ENCODE measurements at places on chromosomes 5 and 9.

DNA sequence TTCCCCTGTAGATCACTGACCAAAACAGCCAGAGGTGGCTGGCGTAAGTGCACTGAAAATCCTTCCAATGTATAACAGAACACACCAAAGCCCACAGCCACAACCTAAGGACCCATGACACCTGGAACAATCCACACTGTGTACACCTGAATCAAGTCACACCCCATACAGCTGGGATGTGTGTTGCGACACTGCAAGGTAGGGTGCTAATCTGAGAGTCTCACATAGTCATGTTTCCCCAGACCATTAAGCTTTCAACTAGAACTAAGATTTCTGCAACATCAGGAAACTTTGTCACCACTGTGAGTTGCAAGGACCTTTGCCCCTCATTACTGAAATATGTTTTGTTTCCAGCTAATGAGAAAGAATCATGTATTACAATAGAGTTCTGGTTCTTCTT lies 59.4 kb downstream of the MED27 start:
- no peak for DNase-seq

DNA sequence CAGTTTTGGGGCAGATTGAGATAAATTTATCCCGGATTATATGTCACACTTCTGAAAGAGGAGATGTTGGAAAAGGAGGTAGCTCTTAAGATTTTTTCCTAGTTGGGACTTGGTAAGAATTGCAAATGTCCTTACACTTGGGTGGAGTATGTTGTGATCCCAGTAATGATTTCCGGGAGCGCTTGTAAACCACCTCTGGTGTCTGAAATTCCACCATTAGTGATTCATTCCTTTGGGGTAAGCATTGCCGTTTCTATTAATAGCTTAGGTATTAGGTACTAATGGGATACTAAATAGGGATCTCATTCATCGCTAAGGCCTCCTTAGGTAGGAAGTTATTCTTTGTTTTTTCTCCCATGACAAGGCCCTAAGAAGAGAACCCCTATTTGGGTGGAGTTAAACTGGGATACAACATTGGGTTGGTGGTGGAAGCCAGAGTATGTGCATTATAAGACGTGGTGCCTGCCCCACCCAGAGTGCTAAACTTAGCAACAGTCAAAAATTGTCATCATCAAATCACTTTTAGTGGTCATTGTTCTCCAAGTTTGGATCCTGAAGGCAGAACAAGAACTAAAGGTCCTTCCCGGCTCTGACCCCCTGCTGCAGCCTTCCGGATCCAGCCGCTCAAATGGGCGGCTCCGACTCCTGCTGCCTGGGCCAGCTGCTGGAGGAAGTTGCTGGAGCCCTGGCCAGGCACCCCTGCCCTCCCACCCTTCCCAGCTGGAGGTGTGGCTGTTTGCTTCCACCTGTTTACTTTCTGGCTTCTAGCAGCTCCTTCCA lies 31.7 kb upstream of the DAB2IP start:
- no peak for DNase-seq

GRCh38 chr9:99345451-99345850 lies 123.4 kb downstream of the SEC61B start:
- DNase-seq, result no peak

DNA sequence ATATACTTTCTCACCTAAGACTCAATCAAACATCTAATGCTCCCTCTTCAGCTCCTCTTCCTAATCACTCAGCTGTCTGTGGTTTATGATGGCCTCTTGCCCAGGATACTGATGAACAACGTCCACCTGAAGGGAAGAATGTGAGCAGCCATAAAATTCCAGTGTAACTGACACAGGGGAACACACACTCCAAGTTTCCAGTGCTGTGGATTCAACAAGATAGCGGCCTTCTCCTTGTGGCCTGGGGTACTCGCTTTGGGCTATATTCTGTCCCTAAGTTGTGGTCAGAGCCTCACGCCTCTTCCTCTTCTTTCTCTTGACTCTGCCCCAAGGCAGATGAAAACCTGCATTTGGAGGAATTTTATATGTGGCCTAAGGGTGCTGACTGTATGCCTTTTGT lies 11.7 kb downstream of the B4GALT1 start:
- no peak for DNase-seq

GRCh38 chr9:37798677-37799076 lies 1.9 kb upstream of the DCAF10 start:
- no peak for DNase-seq

- DNase-seq, result no peak
Measured at GRCh38 chr5:79774171-79774854, 84.7 kb downstream of the CMYA5 start.

DNA sequence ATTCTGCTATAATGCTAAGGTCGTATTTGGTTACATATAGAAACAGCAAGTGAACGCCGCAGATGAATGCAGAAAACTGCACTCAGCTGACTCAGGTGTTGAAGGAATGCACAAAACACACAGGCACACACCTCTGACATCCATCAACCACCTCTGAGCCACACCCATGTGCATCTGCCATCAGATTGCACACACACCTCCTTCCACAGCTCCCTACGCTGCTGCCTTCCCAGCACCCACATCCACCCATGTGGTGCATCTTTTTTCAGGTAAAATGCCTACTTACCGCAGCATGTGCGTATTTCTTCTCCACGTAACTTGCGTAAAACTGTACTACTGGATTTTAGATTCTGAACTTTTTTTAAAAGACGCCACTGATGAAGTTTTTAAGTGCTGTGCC lies 7.1 kb downstream of the STK10 start:
- DNase-seq, result no peak

GRCh38 chr9:36839131-36839885 lies 194.8 kb downstream of the PAX5 start:
- DNase-seq, result no peak

DNA sequence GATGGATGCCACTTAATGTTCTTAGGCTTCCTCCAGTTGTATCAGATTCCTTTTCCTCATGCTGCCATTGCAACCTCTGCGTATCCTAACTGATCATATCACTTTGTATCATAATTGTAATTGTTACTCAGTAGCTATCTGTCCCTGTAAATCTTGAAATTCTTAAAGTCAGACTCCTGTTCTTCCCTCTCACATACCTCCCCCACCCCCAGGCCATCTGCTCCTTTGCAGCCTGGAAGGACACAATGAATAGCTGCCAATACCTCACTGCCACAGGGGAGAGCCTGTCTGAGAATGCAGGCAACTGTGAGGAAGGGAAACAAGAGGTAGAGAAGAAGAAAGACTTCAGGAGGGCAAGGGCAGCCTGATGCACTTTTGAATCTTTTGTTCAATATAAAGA lies 228.5 kb downstream of the ENC1 start:
- peak; percentile 6 for DNase-seq

DNA sequence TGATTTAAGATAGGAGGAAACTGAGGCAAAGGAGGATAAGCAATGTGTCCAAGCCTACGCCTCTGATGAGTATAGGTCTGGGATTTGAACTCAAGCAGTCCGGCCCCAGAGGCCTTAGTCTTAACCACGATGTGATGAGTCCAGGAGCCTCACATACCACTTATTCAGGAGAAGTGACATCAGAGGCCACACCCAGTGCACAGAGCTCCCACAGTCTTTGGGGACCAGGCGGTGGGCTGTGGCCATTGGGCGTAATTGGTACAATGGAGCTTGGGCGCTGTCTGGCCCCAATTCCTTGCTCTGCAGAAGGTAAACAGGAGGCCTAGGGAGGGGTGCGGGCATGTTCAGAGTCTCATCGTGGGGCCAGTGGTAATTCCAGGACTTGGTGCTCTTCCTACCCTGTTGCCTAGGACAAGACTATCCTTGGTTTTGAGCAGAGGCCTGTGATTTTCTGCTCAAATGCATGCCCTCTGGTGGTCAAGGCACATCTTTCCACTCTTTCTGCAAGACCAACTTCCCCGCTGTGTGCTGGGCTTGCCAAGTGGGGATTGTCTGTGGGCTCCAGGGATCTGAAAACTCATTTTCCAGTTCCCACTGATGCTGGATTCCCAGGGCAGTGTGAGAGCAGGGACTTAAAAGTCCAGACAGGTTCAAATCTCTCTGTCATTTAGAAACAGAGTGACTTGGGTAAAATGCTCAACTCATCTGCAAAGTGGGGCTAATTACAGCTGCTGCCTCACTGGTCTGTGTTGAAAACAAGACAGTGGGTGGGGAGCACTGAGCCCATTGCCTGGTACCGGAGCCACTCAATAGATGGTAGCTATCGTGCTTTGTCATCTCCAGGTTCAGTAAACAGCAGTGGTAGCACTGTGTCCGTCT lies 15.8 kb downstream of the NDST1 start:
- no peak for DNase-seq

- DNase-seq, result no peak
Measured at GRCh38 chr9:126367139-126367538, 40.5 kb downstream of the MVB12B start.

- DNase-seq, result no peak
Measured at GRCh38 chr5:65299861-65300260, 181.9 kb downstream of the ADAMTS6 start.

DNA sequence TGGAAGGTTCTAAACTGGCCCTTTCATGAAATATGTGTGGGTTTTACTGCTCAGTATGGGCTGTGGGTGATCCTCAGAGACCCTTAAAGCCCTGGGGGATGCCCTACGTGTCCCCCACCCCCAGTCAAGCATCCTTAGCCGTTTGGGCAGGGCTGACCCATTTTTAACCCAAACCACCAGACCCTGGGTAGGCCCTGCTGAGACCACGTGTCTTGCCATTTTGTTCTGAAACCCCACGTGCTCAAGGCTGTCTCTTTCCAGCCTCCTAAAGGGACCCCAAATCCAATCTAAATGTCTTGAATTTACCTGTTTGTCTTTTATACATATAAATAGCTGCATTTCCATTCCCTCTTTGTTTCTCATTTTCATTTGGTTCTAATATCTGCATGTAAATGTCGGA lies 94.9 kb downstream of the PAX5 start:
- DNase-seq, result no peak

DNA sequence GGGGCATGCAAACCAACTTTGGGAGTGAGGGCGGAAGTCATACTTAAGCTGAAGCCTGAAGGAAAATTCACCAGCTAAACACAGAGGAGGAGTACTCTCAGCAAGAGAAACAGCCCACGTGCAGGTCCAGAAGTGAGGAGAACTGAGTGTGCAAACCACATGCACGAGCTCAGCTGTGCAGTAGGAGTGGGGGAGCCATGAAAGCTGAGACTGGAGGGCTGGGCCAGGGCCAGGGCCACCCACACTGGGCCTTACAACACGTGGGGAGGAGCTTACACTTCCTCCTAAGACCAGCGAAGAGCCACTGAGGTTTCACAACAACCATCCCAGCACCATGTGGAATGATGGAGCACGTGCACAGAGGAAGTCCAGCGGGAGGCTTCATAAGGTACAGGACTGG lies 9.3 kb upstream of the WWC1 start:
- DNase-seq, result no peak

DNA sequence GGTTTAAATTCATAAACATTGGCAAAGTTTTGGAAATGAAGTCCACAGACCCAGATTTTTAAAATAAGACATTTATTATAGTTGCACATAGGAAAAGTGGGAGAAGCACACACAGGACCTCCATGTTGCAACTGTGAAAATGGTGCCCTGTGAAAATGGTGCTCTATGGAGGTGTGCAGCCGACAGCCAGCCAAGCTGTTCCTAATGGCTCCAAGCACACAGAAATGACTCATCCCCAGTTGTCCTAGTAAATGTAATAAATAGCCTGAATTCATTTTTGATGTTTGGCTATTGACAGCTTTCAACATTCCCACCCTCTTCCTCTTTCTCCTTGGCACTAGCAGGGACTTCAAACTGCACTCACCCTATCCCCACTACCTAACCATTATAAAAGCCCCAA lies 590.9 kb downstream of the CAAP1 start:
- no peak for DNase-seq

DNA sequence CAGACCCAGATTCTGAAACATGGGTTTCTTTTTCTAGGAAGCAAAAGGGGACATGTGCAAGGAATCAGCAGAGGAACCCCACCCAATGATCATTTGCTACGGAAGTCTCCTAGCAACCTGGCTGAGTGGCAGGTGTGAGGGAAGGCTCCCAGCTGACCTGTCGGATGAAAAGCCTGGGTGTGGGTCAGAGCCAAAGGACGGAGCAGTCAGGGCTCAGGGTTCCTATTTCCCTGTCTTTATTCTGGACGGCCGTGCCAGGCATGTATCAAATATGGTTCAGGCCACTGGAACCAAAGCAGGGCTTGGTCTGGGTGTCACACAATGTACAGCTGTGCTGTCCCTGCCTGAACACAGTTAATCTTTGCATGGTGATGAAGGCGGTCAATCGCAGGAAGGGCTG lies 20.1 kb downstream of the STK10 start:
- DNase-seq, result no peak

Measured in NCI-H1694 (cell line).